ENCODE measurements at places on chromosomes 7 and 10.

DNA sequence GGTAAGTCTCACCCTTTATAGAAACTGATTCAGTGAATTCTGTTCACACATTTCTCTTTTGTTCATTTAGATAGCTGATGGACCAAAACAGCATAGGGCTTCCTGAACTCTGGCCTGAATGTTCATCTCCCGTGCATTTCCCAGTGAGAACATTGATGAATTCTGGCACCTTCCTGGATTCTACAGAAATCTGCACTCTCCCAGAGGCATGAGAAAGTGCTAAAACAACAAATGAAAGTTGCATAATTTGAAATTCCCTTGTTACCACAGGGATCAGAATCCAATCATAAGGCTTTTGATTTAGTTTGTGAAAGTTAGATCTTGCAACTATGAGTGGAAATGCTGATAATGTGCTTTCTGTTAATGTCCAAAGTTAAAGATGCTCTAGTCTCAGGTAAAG lies 29.7 kb upstream of the SCIN start:
- DNase-seq: no peak

GRCh38 chr7:65441010-65441409 lies 67.4 kb downstream of the ZNF92 start:
- no peak for DNase-seq

GRCh38 chr10:60537697-60538096 lies 148.0 kb upstream of the ANK3 start:
- DNase-seq: no peak

GRCh38 chr10:113162960-113163359 lies 212.9 kb downstream of the TCF7L2 start:
- no peak for DNase-seq
